ENCODE measurements at places on chromosomes 6 and 20.
A peak's percentile ranks its signal among the peaks of the same experiment; 100 is the strongest.

DNA sequence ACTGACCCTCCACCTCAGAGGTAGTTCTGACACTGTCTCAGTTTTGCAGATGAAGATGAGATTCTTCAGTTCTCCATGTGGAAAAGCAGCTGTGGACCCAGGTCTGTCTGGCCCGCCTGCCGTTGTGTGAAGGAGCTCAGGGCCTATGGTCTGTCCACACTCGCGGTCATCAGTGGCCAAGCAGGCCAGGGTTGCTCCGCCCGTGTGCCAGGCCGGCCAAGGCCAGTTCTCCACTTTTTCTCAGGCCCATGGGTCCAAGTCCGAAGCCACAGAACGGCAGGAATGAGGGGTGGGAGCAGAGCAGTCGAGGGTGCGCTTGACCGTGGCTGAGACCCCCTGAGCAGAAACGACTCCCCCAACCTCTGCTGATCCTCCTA is 8.6 kb upstream of the MAP1LC3A start:
- no peak for DNase-seq

DNA sequence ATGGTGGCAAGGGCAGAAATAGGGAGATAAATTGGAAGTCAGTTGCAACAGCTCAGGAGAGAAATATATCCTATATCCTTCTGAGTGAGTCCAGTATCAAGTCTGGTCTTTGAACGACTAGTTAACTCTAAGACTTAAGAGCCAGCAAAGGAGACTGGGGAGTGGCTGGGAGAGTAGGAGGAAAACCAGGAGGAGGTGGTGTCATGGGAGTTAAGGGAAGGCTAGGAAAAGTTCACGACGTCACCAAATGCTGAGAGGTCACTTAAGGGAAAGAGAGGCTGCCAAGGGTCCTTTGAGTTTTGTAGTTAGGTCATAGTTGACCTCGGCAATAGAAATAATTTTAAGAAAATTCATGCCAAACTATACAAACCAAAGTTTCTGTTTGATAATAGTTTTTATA is 25.1 kb downstream of the ACOT13 start:
- no peak for DNase-seq

DNA sequence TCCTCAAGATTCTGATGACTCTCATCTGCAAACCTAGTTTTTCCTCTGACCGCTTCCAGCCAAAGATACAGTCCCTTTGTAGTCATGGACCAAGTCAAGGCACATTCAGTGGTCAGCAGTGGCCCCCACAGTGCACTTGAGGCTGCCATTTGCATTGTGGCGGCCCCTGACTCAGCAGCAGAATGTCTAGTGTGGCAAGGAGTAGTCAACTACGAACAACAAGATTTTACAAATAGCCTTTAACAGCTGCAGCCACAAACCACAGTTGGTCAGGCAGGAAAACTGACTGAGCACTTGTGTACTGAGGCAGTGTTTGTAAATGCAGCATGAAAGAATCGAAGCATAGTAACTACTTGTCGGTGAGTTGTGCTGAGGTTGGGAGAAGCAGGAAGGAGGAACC is 49.6 kb downstream of the SLC2A12 start:
- DNase-seq, result no peak

- no peak for DNase-seq
These were observed at the start of gene CBFA2T2 for GRCh38 chr20:33490023-33490933. Gene CBFA2T2 (plus strand): TSS chr20:33490096. CDS start chr20:33490268, 172 bp downstream.

DNA sequence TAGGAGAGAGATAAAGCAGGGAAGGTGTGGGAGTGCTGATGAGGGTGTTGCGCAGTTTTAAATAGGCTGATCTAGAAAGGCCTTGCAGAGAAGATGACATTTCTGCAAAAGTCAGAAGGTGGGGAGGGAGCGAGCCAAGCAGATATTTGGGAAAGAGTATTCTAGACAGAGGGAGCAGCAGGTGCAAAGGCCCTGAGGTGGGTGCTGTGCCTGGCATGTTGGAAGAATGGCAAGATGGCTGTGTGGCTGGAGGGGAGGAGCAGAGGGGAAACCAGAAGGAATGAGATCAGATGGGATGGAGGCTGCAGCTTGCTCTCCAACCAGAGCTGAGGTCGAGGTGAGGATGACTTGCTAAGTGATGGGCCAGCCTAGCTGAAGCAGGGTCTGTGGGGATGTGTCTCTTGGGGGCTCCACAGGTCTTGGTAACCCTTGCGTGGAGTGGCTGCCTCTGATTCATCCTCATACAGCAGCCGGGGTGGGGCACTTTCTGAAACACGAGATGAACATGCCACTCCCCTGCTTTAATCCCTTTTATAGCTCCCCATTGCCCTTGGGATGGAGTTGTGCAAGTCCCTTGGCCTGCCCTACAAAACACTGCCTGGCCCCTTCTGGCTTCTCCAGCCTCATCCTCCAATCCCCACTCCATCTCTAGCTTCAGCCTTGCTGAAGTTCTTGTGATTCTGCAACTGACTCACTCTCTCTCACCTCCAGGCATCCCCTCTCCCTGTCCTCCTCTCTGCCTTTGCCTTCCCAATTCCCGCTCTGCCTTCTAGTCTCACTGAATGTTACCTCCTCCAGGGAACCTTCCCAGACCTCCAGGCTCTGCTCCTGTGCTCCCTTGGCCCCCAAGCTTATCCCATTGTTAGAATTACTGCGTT is 94.1 kb downstream of the CDH22 start:
- no peak for DNase-seq

- no peak for DNase-seq
These were observed 609 bp downstream of the MYL9 start for GRCh38 chr20:36541768-36542488.

- DNase-seq, result peak; percentile 84
These were observed 33.7 kb downstream of the PYGB start for GRCh38 chr20:25281541-25281991.

DNA sequence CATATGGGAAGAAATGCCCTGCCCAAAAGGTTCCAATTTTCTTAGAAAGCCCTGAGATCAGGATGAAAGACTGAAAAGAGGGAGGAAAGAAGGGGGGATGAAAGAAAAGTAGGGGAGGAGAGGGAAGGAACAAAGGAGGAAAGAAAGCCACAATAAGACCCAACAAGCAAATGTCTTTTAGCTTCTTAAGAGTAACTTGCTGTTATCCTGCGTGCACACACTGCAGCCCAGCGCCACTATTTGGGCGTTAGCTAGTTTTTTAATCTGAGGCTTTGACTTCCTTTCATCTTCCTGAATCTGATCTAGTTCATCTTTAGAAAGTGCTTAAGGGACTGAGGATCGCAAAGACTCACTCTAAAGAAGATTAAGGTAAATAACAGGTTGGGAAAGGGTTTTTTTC is 77.4 kb upstream of the HDDC2 start:
- no peak for DNase-seq

DNA sequence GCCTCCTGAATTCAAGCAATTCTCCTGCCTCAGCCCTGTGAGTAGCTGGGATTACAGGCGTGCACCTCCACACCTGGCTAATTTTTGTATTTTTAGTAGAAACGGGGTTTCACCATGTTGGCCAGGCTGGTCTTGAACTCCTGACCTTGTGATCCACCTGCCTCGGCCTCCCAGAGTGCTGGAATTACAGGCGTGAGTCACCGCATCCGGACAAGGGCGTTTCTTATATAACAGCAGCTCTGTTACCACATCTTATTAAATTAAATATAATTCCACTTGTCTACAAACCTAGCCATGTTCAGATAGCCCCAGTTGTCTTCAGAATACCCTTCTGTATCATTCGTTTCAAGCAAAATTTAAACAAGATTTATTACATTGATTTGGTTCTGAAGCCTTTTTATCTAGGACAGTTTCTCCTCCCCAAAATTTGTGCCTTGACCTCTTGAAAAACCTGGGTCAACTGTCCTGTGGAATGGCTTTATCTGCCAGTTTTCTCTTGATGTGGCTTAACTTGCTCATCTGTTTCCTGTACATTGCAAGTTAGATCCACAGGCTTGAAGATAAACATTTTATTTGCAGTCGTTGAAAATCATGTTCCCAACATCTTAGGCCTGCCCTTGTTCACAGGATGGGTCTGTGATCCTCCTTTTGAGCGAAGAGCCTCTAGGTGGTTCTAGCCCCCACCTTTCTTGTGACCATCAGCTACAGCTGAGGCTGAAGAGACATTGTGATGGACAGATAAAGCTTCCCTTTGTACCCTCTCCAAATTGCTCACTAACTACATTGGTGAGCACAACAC is 132.2 kb downstream of the ARID1B start:
- no peak for DNase-seq

- DNase-seq, result no peak
These were observed 214.9 kb upstream of the KCNG1 start for GRCh38 chr20:51237791-51238190.

DNA sequence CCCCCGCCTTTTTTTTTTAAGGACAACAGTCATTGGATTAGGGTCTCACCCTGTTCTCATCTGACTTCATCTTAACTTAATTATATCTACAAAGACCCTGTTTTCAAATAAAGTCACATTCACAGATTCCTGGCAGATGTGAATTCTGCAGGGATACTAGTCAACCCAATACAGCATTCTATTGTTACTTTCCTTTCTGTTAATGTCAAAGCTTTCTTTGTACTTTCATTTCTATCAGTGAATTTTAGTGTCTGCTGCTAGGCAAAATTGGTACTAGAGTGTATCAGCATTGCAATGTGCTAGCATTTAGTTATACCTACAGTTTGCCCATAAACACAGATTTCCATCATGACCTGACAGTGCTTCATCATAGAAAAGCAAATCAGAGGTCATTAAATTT is 281.9 kb downstream of the CDKAL1 start:
- no peak for DNase-seq

- no peak for DNase-seq
These were observed 104.3 kb downstream of the TRERF1 start for GRCh38 chr6:42347456-42347855.

- no peak for DNase-seq
These were observed 103.8 kb downstream of the KHDC1L start for GRCh38 chr6:73121421-73121993.

DNA sequence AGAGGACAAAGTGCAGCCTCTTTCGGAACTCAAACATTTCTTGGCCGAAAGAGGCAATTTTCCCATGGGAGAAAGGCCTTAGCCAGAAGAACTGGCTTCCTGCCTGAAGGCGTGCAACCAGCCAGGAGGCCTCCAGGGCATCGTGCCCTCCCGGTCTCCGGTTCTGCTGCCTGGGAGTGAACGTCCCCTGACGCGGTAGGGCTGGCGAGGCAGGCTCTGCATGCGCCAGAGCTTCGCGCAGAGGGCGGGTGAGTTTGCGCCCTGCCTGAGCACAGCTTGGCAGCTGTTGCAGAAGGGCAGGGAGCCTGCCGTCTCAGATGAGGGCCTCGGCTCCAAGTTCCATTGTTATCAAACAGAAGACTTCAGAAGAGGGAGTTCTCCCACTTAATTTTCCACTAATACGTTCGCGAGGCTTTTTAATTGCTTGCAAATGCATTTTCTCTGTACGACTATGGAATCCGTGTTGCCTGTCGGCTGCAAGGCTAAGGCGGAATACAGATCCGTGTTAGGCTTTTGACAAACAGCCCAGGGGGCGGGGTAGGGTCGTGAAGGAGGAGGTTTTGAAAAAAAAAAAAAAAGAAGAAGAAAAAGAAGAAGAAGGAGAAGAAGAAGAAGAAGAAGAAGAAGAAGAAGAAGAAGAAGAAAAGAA is 5.5 kb upstream of the TFAP2D start:
- no peak for DNase-seq

DNA sequence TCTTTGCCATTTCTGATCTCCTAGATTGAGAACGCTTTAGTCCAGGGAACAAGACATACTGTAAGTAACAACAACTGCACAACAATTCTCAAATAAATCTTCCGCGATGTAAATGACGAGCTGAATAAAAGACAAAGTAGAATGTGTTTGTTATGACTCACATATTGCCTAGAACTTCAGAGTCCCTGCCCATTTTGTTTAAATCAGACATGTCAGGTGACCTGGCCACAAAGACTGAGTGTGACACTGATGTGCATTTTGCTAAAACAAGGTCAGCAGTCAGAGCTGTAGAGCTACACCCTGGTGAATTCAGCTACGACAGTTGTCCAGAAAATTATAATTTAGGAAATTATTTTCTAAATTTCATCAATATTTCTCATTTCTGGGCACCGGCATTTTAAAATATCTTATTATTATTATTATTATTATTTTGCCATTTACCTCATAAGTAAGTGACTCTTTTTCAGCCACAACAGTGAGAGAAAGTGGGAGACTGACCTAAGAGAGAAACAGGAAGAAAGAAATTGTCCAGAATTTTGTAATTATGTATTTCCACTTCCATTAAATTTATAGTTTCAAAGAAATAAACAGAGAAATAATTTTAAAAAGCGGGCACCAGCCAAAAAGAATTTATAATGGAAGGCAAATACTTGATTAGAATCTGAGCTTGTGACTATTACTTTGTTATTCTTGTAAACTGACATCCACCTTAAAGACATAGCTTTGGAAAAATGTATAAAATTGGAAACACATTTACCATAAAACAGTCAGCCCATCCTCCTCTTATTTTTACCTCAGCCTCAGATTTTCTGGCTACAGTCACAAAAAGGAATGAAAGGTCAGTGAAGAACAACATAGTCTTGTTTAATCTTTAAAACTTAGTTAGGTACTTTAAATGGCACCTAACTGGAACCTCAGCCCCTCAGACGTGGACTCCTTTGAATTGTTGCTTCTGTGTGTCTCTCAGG is 157.0 kb upstream of the CITED2 start:
- DNase-seq, result no peak

DNA sequence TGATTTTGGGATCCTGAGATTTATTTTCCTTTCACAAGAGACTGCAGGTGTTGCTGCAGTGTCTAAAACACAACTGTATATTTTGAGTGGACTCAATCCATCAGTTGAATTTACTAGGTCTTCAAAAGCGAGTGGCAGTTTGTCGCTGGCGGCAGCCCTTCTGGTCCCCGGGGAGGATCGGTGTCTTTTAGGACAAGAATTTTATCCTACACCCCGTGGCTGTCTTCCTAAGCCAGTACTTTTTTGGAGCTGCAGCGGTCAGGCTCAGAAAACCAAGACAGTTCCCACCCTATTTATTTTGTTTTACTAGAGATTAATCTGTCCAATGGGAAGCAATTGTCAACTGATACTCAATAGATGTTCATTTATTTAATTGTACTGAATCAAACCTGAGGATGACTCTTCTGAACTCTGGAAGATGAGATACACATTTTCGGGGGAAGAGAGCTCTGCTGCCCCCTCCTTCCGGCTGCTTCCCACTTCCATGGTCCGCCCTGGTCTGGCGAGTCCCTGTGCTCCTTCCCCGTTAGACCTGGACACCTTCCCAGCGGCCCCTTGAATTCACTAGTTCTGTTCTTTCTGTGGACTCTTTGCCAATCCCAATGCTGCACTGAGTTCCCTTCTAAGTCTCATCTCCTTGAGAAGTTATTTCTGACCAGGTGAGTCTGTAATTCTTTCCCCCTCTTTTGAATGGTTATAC is 90.6 kb downstream of the ERMARD start:
- no peak for DNase-seq

DNA sequence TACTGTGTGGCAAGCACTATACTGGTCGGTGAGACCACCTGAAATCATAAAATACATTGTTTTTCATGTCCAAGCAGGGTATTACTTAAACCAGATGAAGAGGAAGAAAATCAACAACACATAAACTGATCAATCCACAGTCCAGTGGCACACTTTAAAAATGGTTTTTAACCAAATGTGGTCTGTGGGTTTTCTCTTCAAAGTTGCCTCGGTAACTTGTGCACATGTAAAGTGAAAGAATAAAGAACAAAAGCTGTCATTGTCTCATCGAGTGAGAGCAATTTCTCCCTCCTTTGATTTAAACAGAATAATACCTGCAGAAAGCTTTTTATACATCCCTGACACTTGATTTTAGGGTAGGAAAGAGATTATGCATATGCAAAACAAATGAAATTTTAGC is 3.7 kb downstream of the FLRT3 start:
- DNase-seq, result no peak

- DNase-seq, result no peak
These were observed 1.6 kb upstream of the KCNK15 start for GRCh38 chr20:44743916-44744655.
